ENCODE measurements at places on chromosomes 1 and 21.

- DNase-seq: no peak
Observed at GRCh38 chr1:23741609-23742008, 1.7 kb upstream of the ELOA start.

GRCh38 chr1:225559326-225559725 lies 93.6 kb downstream of the ENAH start:
- no peak for DNase-seq

- no peak for DNase-seq
Observed at GRCh38 chr1:169160845-169161495, 54.5 kb downstream of the ATP1B1 start.

DNA sequence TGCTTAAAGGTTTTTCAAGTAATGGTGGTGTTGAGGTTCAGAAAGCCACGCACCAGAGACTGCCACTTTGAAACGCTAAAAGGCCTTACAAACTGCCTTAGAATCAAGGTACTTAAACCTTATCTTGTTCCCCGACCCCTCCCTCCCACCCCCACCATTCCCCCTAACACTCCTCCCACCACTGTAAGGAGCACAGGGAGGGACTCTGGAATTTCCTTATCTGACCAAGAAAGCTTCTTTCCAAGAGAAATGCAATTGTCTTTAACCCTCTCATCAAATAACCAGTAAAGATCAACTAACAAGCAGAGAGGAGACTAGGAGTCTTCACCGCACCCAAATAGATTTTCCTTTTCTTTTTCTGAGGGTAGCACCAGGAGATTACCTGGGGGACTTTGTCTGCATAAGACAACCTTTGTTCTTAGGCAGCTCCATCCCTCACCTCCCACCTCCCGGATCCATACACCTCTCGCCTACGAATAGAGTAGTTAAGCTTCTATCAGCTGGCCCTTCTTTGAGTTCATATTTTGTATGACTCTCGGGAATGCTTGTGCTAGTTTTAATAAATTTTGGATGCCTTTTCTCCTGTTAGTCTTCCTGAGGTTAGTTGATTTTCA lies 137.7 kb upstream of the ADGRL2 start:
- no peak for DNase-seq

- DNase-seq: peak; percentile 7
Observed at GRCh38 chr1:46718340-46718726, 581 bp downstream of the EFCAB14 start.

- no peak for DNase-seq
Observed at GRCh38 chr21:42627527-42628289, 25.7 kb upstream of the PDE9A start.

GRCh38 chr1:5640845-5641244 lies 351.4 kb downstream of the NPHP4 start:
- DNase-seq: no peak

DNA sequence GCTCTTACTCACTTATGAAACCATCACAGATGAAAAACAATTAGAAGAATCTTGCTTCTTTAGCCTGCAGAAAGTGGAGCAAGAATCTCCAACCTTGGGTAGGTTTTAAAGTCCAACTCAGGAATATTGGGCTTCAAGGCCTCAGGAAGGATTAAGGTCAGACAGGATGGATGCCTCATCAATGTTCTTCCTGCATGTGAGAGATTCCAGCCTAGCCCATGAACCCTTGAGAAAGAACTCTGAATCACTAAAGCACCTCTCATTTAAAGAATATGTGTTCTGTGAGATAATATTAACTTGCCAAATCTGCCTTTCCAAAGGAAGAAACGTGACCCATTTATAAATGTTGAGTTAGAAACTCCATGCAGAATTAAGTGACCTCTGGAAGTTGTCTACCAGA lies 345.2 kb upstream of the CAMK1G start:
- DNase-seq: no peak

DNA sequence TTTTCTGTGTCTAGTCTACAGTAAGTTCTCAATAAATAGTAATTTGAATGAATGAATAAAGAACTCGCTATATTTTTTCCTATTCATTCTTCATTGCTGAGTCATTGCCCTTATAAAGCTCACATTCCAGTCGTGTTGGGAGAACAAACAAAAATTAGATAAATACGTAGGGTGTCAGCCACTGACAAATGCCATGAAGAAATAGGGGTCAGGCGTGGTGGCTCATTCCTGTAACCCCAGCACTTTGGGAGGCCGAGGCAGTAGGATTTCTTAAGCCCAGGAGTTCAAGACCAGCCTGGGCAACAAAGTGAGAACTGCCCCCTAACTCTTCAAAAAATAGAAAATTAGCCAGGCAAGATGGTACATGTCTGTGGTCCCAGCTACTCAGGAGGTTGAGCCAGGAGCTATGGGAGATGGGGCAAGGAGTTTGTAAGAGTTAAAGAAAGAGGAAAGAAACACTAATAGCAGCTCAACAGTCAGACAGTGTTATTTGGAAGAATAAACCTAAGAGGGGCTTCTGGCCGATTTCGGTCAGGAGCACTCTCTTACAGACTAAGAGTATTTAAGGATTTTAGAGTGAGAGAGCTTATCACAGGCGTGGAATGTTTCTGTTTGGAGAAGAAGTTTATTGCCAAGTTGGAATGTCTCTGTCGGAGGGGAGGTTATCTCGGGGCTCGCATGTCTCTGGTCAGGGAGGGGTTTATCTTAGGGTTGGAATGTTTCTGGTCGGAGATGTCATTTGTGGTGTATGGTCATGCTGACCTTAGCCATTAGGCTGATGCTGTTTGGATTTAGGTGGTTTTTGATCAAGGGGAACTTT lies 1.8 kb upstream of the CHML start:
- peak; percentile 37 for DNase-seq

DNA sequence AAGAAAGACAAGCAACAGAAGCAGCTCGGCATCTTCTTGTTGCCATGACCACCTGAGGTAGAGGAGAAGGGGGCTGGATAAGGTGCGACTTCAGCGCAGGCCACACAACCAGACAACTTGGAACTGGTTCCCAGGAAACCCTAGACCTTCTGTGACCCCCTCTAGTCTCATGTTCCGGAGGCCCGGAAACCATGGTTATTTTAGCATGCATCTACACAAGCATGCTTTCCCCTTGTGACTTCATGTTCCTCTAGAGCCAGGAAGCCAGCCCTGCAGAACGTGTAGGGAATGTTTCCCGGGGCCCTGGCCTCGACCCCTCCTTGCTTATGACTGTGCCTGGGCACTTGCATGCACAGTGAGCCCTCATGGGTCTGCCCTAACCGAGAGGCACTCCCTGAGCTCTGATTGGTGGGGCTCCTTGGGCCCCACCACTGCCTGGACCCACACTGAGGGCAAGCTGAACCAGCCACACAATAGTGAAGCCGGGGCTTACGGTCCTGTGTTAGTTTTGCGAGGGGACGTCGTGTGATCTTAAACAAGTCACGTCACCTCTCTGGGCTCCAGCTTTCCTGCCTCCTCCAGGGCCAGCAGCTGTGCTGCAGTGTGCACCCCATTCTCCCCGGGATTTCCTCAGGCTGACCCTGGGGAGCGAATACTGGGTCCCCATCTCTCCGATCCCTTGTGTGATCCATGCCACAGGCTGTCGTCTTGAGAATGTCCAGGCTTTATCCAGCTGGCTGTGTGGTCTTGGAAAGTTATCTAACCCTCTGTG lies 12.0 kb upstream of the MX2 start:
- DNase-seq: no peak

GRCh38 chr1:54885807-54886723 lies 930 bp downstream of the DHCR24 start:
- no peak for DNase-seq

GRCh38 chr1:67691712-67692111 lies 6.7 kb downstream of the GADD45A start:
- DNase-seq: no peak

DNA sequence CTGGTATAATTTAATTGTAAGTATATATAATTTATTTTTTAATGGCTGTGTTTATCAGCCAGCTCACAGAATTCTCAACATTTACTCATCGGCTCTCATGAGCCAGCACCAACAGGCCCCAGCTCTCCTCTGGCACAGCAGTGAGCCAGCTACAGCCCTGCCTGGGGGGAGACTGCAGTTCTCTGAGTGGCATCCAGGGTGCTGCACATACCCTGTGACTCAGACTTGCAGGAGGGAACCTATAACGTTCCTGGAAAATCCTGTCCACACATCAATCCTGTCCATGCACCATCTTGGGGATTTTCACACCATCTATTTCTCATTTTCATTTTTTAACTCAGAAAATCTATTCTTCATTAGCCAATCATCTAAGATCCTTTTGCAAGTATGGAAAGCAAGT lies 36.5 kb downstream of the FHAD1 start:
- no peak for DNase-seq

DNA sequence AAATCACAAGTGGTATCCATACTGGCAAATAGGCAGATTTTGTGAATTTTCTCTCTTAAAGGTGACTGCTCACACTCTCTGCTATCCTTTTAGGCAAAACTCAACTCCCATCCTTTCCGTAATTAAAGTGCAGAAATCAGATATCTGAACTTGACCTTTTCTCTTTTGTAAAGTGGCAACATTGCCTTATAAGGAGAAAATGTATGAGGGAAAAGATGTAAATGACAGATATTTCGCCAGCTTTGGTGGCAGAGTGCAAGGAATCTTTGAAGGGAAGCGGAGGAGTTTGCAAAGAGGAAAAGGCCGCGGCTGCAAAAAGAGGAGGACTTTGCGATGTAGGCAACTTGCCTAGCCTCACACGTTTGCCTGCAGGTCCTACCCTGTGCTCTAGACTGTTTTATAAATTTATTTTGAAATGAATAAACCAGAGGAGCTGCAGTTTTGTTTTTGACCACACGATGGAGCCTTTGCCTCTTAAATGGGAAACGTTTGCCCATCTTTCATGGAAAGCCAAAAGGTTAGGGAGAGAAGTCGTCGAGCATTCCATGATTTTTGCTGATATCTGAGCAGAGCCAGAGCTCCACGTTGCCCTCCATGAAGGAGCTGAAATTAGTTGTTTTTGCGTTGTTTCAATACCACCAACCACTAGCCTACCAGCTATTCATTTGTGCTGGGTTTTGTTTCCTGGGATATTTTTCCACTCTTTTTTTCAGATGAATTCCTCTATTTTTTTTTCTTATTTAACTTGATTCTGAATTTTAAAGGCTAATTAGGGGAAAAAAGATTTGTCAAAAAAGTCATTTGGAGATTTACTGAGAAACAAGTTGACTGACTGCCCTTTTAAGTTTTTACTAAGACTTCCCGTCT lies 242.3 kb downstream of the LMX1A start:
- DNase-seq: peak; percentile 17

GRCh38 chr1:205162301-205162700 lies 40.5 kb upstream of the RBBP5 start:
- DNase-seq: no peak

- no peak for DNase-seq
Observed at GRCh38 chr1:66296370-66296769, 237.6 kb upstream of the SGIP1 start.

- no peak for DNase-seq
Observed at GRCh38 chr1:109316506-109316905, 9.7 kb upstream of the MYBPHL start.

GRCh38 chr1:109527846-109528695 lies 11.6 kb upstream of the GPR61 start:
- DNase-seq: no peak

DNA sequence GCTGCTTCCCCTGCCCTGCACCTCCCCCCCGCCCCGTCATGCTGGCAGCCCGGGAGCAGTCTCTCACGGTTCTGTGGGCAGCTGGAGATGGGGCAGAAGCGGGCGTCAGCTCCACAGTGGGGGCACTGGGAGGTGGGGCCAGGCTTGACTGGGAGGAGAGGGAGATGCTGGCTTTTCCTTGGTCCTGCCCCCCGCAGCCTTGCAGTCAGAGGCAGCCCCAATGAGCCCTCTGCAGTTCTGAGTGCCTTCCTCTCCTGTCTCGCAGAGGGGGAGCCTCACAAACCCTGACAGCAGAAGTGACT lies 21.7 kb downstream of the ARHGEF10L start:
- DNase-seq: peak; percentile 72

GRCh38 chr1:161013488-161014230 lies 7.3 kb downstream of the F11R start:
- DNase-seq: peak; percentile 57

DNA sequence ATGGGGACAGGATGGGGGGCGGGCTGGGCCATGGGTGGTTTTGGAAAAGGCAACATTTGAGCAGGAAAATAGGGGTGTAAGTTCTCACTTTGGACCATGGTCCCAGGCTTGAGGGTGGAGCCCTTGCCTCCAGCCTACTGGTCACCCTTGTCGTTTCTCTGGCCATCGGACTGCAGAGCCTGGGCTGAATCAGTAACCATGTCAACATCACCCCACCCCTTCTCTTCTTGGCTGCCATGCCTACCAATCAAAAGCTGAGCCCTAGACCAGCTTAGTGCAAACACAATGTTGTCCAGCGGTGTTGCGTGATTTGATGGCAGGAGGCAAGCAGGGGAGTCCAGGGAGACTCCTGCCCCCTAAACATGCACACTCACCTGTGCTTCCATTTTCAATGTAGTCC lies 231.0 kb upstream of the KAZN start:
- no peak for DNase-seq

DNA sequence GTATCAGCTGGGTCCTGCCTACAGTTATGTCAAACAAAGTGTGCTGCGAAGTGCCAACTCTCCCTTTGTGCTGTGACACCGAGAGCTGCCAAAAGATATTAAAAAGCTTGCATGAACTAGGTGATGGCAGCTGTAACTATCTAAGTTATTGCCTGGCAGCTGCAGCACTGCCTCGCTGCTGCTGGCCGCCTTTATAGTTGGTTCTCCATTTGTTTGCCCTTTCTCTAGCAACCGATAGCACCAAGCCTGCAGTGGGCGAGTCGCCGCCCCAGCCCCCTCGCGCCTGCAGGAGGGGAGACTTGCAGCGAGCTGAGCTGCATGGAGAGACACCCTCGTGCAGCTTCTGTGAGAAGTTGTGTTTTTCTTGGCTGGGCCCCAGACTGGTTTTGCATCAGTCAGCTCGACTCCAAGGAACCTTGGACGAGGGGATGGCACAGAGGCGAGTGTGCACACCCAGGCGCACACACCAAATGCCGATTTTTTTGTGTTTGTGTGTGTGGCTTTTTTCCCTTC lies 330.6 kb downstream of the RPS6KC1 start:
- DNase-seq: no peak

DNA sequence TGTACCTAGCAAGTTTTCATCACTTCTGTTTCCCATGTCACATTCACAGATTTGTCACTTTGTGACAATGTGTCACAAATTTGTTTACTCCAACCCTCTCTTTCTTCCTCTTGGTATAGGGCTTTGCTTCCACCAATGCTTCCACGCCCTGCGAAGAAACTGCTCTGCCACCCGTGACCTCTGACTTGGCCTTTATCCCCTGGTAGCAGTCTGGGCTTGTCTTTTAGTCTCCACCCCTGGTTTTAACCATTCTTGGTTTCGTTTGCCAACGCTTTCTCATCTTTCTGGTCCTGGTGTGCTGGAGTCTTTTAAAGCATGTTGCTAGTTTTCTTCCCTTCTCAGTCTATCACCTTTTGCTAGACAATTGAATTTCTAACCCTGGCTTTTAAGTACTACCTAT lies 8.1 kb downstream of the TACSTD2 start:
- no peak for DNase-seq

- DNase-seq: no peak
Observed at GRCh38 chr1:112263453-112263852, 132.6 kb upstream of the CTTNBP2NL start.

- DNase-seq: no peak
Observed at GRCh38 chr1:56525489-56526041, 53.8 kb downstream of the PLPP3 start.

GRCh38 chr1:98733782-98734112 lies 72.2 kb downstream of the SNX7 start:
- no peak for DNase-seq

GRCh38 chr21:32562426-32562825 lies 22.9 kb downstream of the TCP10L start:
- DNase-seq: peak; percentile 25

GRCh38 chr1:168210312-168210711 lies 15.5 kb upstream of the SFT2D2 start:
- DNase-seq: no peak

All from hepatic stellate cell (primary cell).